ENCODE measurements at places on chromosomes 16 and 17. TPM values are rescaled to one million over a fixed set of nuclear protein-coding genes. Genes with fewer than 3 reads are reported as not detected.

The TVP23A gene
- 0.14 TPM for total RNA-seq

The TBC1D3G gene
- 5.6 TPM for total RNA-seq

The NUTF2 gene
- total RNA-seq: 75.2 TPM

The RNU2-1 gene
- total RNA-seq: not detected

The KCNAB3 gene
- total RNA-seq: not detected

DNA sequence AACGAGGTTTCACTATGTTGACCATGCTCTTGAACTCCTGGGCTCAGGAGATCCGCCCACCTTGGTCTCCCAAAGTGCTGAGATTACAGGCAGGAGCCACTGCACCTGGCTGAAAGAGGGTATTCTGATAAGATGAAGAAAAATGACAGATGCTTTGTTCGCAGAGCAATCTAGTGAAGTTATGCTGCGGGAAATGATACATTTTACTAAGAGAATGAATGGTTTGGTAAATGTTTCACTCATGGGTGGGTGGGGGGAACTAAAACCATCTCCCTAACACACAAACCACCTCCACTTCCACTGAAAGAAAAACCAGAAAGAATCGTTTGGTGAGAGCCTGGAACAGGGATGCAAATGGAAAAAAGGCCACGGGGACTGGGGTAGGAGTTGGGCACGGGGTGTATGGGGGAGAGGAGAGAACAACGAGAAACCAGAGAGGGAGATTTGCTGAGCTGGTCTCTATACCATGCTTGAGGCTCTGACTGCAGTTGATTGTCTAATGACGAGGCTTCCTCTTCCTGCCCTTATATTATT, 19.0 kb upstream of the XYLT2 start:
- no peak for DNase-seq

DNA sequence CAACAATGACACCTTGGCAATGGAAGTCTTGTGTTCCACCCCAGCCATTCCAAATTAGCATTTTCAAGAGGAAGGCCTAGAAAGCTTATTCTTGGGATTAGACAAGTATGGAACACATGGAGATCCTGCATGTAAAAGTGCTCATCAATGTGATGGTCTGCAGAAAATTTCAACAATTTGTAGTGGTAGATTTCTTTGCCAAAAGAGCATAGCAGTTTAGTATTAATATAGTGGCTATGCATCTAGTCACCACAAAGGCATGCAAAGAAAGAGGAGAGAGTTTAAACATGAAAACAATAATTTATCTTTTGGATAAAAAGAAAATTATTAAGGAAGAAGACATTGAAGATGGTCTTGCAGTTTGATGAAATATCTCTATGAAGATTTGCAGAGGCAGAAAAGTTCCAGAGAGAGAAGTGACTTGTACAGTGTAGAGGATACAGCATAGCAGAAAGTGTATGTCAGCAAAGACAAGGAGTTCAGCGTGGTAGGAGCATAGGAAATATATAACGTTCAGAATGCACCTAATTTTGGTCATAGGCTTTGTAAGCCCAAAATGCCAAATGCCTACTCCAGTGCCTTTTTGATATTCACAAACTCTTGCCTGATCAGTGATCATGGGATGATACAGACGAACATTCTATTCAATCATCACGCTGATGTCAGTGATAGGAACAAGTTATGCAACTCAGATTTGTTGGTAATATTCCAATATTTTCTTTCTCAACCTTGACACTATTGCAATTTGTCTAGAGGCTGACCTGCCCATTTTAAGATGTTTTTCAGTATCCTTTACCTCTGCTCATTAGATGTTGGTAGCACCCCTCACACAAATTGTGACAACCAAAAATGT, 727.9 kb upstream of the SOX9 start:
- DNase-seq: no peak

- DNase-seq: no peak
Measured at GRCh38 chr17:3846437-3847164, 555 bp upstream of the NCBP3 start.

DNA sequence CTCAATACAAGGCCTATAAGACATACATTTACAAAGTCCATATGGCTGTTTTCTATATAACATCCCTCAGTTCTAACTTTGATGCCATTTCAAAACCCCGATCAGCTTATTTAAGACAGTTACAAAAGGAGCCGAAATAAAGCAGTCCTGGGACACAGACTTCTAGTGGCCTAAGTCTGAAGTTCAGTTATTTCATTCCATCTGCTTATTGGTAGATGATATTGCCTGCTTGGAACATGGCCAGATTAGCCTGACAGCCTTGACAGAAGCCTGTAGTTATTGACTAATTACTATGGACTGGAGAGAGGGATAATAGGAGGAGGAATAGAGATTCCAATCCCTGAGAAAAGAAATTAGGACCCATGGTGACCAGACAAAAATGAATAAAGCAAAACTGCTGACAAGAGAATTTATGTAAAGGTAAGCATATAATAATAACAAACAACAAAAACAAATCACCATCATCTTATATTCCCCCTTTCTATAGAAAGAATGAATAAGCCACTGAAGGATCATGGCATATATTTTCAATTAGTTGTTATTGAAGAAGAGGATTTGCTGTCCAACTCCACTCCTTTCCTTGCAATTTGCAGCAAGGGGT, 206.3 kb upstream of the TOM1L1 start:
- DNase-seq: no peak
